ENCODE measurements at places on chromosomes 2 and 18. TPM values are rescaled to one million over a fixed set of nuclear protein-coding genes. Genes with fewer than 3 reads are reported as not detected.

POTEC gene
- not detected for total RNA-seq

SERPINB2 gene
- total RNA-seq = 30.7 TPM

OSBPL6 gene
- total RNA-seq = 3.9 TPM

SLC25A12 gene
- total RNA-seq = 13.2 TPM

KYNU gene
- not detected for total RNA-seq

CERKL gene
- not detected for total RNA-seq

TPO gene
- total RNA-seq = not detected

HRH4 gene
- total RNA-seq = not detected

DYNAP gene
- total RNA-seq = not detected

SERPINB10 gene
- total RNA-seq = 0.09 TPM
